Stimulated activated CD8-positive, alpha-beta memory T cell treated with anti-CD3 and anti-CD28 coated beads, Interleukin-4, amount 100 ng/mL, for 4 hours (primary cell): ENCODE measurements at places on chromosomes 4 and X.

DNA sequence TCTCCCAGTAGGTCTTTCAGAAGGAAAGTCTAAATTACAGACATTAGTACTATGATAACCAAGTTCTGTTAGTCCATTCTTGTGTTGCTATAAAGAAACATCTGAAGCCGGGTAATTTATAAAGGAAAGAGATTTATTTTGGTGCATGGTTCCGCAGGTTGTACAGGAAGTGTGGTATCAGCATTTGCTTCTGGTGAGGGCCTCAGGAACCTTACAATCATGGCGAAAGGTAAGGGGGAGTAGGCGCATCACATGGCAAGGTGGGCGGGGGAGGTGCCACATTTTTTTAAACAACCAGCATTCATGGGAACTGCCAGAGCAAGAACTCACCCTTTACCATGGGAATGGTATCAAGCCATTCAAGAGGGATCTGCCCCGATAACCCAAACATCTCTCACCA lies 26.2 kb upstream of the USP46 start:
- no peak for DNase-seq

GRCh38 chr4:149398993-149399392 lies 416.6 kb downstream of the IQCM start:
- DNase-seq, result no peak

DNA sequence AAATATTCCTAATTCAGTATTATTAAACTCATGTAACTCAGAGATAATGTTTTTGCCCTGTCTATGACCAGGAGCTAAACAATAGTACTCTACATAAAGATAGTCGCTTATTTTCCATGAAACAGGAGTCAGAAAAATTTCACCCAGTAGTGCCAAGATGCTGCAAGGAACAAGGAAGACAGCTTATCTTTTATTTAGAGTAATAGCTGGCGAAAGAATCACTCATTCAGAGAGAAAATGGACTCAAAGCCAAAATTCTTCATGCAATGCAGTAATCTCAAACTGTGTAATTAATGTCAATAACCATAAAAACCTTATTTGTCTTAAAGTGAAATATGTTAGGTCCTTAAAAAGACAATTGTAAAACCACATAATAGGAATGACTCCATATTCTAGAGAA lies 477.8 kb downstream of the ANKRD50 start:
- no peak for DNase-seq

- no peak for DNase-seq
Measured at GRCh38 chr4:138702190-138702824, 313.3 kb upstream of the NOCT start.

DNA sequence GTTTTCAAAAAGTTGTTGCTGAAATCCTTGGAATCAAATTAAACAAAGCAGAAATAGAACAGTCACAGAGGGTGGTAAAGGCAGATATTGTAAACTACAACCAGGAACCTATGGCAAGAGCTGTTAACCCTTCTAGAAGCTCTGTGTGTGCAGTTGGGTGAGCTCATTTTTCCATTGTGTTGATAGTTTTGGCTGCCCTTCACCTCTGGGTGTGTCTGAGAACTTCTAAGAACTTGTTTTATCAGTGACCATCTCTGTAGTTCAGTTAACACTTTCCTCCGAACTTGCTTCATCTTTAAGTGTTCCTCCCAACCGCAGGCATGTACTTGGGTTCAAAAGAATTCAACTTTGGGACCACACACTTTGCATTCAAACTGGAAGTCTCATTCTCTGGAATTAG lies 32.7 kb downstream of the RBMX start:
- no peak for DNase-seq
